ENCODE measurements at places on chromosomes 4 and X.

- DNase-seq: no peak
These were observed 120.8 kb downstream of the ADAMTS3 start for GRCh38 chr4:72448231-72448630.

GRCh38 chr4:88613417-88613875, 21.2 kb downstream of the HERC3 start:
- no peak for DNase-seq

- no peak for DNase-seq
These were observed at the start of gene CXCL5 for GRCh38 chr4:73998040-73999011. Gene CXCL5, minus strand, starts transcription at chr4:73998677. Its CDS starts 96 bp downstream, at chr4:73998581.

DNA sequence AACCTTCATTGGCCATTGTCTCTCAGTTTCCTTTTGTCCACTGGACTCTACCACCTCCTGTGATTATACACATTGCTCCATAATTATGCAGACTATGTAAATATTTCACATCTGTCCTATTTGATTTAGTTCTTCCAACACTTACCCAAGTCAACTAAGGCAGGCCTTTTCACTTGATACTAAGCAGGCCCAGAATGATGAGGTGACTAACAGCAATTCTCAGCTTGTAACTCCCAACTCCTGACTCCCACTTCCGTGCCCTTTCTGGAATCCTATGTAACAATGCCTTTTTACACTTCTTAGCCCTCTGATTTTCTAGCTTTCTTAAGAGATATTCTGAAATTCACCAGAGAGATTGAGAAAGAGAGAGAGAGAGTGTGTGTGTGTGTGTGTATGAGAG, 6.6 kb downstream of the PAK3 start:
- no peak for DNase-seq

DNA sequence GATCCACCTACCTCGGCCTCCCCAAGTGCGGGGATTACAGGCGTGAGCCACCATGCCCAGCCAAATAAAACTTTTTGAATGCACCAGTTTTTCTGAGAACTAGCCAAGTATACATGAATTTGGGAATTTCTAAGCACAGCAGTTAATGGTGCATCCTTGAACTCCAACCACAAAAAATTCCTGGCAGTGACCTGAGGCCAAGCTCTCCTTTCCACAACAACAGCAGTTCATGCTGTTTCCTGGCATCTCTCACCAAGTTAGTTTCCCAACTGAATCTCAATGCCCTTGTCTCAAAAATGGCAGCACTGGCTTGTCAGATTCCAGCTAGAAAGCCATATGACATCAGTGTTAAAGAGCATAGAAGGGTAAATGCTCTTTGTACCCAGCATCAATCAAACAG, 15.9 kb upstream of the XKRX start:
- DNase-seq: no peak

DNA sequence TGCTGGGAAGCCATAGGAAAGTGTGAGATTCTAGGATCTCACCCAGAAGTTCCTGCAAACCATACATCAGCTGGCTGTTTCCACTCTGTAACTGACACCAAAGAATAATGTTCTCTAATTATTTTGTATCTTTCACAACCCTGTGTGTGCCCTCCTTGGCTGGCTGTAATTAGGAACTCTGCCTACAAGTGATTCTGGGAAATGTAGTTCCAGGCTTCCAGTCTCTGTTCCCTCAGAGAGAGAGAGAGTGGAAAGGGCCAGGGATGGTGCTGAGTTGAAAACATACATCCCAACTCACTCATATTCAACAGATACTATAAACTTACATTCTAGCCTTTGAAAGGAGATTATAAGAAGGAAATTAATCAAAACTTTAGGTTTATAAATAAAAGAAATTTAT, 57.5 kb upstream of the C1QTNF7 start:
- no peak for DNase-seq

DNA sequence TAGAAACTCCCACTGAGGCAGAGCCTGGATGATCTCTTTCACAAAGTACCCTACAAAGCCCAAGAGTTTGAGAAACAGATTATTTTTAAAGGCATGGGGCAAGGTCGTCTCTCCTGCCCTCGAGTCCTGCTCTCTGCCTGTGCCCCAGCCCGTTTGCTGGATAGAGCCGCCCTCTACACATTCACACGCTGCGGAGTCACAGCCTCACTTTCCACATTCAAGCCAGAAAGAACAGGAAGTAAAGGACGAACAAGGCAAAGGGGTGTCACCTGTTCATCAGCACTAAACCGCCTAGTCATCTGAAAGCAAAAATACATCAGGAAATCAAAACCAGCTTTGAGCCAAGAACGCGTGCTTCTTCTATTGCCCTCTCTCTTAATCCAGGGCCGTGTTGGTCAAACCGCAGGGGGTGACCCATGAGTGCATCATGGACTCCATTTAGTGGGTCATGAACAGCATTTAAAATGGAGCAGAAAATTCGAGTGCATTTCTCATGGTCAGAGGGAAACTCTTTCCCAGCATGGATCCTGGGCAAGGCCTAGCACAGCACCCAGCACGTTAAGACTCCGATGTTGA, 83.4 kb downstream of the PHKA2 start:
- no peak for DNase-seq

DNA sequence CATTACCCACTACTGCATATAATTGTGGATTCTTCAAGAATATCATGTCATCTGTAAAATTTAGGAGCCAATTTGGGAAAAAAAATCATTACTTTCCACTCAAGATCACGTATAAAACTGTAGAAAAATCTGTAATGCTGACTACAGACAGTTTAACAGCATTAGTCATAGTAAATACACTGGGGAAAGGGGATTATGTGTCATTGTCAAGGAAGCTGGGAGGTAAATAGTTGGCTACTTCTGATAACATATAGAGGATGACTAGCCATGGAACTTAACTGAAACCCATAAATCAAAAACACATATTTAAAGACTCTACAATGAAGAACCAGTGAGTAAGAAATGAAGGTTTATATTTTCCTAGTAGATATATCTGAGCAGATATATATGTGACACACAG, 1666.4 kb upstream of the IGFBP7 start:
- no peak for DNase-seq

DNA sequence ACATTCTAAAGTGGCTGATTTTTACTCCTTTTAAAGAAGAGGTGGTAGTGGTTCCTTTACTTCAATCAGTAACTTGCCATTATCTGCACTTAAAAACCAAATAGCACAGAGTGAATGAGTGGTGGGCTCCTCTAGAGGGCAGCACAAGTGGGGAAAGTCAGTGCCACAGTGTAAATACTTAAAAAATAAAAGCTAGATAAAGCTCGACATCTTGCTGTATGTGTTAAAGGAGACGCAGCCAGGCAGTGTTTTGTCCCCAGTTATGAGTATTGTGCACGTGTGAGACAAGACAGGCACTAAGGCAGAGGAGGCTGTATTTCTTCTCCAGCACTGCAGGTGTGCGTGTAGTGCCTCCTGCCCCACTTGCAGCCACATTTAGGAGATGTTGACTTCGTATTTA, 24.6 kb downstream of the NAP1L5 start:
- peak; percentile 27 for DNase-seq

DNA sequence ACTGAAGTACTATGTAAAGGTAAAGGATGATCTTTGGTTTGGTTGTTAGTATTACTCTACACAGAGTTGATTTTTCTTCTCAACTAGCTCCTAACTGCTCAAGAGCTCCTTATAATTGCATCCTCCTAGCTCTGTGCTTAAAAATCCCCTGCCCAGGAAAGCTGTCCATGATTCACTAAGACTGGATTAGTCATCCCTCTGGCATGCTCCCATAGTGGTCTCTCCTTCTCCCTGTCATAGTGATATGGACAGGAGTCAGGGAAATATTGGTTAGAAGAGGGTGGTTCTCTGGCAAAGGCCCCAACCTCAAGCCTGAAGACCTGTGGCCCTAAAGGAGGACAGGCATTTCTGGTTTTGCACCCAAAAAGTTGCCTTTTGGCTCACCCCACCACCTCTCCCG, 242.3 kb upstream of the KCNIP4 start:
- no peak for DNase-seq

GRCh38 chrX:97751735-97752134, 868.0 kb downstream of the RPA4 start:
- DNase-seq: no peak

DNA sequence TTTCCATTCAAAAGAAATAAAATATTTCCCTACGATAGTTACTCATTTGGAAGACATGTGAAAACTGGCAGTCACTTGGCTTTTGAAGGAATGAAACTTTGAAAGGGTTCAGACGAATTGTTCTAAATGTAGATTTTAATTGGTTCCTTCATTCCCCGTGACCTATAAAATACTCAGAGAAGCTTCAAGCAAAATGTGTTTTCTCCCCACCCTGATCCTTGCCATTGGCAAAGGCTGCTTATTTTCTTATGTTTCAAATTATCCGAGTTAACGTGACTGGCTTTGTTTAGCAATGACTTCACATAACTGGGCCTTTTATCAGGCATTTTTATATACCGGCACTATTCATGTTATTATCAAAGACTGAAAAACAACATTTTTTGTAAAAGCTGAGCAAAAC, 204.1 kb upstream of the NEIL3 start:
- no peak for DNase-seq

DNA sequence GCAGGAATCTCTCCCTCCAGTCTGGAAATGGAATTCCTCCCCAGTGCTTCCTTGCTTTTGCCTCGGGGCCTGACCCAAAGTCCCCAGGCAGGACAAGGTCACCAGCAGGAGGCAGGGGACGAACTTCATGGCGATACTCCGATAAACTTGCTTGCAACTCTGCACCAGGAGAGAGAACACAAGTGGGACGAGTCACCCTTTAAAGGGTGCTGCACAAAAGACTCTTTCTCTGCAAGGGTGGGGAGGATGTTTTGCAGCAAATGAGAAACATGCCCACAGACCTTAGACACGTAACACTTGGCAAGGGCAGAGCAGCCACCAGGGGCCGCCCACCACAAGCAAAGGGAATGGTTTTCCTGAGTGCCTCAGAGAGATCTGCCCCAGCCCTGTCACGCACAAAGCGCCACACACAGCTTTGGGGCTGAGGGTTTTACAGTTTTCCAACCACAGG, at the start of gene FGFBP2:
Gene FGFBP2 (minus strand): TSS at position 175 of the 451 bp plus-strand sequence. CDS start 46 bp downstream, at position 129.
- no peak for DNase-seq

GRCh38 chr4:79864500-79865200, 208.4 kb downstream of the ANTXR2 start:
- DNase-seq: no peak

DNA sequence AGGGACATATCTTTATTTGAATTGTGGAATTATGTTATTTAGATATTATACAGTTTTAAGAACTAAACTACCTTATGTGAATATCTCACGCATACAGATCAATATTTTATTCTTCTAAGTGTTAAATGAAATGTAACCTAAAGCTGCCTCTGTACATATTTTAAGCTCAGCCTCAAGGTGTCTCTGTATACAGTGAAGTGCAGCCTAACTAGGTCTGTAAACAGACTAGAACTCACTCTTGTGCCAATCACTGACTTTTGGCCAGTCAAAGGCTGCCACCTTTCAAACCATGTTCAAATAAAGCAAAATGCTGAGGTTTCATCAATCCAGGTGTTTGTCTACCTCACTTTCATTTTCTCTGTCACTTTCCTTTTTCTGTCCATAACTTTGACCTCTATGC, 1074.5 kb upstream of the PRKX start:
- DNase-seq: no peak

Data from hematopoietic multipotent progenitor cell treated with erythropoietin and hydrocortisone succinate and interleukin-3 and kit ligand, for 15 days (in vitro differentiated cells).